Activated T-helper 1 cell treated with Interleukin-2 at 50 U/mL for 16 hours (primary cell): ENCODE measurements at places on chromosomes 7 and 10.

DNA sequence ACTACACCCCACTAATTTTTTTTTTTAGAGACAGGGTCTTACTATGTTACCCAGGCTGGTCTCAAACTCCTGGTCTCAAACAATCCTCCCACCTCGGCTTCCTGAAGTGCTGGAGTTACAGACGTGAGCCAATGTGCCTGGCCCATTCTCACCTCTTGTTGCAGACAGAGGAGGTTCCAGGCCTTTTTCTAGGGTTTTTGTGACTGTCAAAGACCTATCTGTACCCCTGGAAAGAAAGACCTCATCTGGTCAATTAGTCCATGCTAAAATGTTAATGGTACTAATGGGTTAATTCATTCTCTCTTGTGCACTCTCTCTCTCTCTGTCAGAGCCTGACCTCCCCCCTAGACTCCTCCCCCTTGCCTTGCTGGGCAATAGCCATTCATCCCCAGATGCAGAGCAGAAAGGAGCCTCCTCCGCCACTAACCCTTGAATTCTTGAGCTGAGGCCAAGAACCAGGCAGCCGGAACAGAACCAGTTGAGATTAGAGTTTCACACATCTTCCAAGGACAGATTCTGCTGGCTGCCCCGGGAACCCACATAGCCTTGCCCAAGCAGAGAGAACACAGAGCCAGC, 209.7 kb downstream of the SKIDA1 start:
- no peak for DNase-seq

GRCh38 chr7:77687747-77688144, 8.5 kb upstream of the RSBN1L start:
- no peak for DNase-seq

DNA sequence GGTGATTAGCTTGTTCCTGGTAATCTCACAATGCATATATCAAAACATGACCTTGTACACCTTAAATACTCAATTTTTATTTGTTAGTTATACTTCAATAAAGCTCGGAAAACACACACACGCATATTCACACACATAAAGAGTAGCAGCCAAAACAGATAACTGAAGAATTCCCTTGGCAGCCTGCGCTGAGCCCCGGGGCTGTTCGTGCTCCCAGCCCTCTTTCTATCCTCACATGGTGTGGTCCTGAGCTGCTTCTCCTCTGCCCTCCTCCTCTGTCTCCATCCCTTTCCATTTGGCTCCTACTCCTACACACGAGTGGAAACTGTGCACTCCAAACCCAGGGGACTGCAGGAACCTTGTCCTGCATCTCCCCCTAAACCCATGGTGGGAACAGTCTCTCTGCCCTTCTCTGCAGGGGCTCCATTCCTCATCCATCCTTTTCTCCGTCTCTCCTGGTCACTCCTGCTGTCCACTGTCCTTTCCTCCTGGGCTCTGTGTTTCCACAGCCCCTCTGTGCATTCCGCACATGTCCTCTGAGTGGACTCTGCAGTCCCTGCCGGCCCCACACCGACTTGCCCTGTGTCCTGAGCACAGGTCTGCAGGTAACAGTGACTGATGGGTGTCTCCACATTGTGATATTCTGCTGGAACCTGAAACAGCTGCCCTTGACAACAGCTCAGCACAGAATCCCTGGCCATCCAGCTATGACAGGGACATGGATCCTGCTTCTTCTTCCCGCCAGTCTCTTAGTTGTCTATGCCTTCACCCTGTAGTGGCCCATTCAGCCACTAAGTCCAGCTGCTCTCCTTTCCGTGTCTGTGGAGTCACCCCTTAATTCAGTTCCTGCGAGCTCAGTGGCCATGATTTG, 216.8 kb upstream of the ZNF32 start:
- DNase-seq, result no peak

DNA sequence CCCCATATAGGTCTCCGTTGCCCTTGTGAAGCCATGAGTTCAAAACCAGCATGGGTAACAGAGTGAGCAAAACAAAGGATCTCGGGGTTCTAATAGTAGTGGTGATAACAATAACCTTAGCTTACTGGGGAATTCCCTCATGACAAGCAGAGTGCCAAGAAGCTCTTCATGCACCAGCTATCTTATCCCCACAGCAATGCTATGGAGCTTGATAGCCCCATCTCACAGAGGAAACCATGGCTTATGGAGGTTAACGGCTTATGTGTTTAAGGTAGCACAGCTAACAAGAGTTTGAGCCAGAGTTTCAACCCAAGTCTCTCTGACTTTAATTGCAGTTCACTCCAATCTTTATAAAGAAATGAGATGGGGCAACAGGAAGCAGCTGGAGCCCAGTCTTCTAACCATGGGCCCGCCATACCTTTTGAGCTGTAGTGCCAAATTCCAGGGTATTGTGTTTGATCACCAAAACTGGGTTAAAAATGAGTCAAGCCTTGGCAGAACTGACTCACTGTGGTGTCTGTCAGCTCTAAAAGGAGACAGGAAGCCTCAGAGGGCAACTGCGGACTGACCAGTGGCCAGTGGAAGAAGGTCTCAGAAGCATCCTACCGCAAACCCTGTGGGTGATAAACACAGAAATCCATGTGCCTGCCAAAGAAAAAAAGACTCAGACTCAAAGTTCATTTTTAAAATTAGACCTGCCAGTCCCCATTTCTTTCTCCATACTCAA, 16.5 kb upstream of the PLAU start:
- no peak for DNase-seq
